ENCODE measurements at places on chromosomes 12 and 14.

- no peak for DNase-seq
These were observed 234.9 kb downstream of the SUDS3 start for GRCh38 chr12:118611295-118611694.

- DNase-seq = no peak
These were observed 58.5 kb downstream of the ARL6IP4 start for GRCh38 chr12:123038966-123039365.

DNA sequence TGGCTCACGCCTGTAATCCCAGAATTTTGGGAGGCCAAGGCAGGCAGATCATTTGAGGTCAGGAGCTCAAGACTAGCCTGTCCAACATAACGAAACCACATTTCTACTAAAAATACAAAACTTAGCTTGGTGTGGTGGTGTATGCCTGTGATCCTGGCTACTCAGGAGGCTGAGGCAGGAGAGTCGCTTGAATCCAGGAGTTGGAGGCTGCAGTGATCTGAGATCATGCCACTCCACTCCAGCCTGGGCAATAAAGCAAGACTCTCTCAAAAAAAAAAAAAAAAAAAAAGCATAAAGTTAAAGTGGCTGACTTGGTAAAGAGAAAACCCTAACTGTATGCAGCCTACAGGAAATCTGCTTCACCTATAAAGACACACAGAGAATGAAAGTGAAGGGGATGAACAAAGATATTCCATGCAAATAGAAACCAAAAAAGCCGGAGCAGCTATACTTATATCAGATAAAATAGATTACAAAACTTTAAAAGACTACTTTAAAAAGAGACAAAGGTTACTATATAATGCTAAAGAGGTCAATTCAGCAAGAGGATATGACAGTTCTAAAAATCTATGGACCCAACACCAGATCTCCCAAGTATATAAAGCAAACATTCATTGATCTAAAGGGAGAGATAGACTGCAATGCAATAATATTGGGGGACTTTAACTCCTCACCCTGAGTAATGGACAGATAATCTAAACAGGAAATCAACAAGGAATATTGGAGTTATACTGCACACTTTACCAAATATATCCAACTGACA, 4.1 kb downstream of the CLEC2B start:
- DNase-seq = no peak

GRCh38 chr12:93892423-93893268, 215.5 kb downstream of the CRADD start:
- no peak for DNase-seq

DNA sequence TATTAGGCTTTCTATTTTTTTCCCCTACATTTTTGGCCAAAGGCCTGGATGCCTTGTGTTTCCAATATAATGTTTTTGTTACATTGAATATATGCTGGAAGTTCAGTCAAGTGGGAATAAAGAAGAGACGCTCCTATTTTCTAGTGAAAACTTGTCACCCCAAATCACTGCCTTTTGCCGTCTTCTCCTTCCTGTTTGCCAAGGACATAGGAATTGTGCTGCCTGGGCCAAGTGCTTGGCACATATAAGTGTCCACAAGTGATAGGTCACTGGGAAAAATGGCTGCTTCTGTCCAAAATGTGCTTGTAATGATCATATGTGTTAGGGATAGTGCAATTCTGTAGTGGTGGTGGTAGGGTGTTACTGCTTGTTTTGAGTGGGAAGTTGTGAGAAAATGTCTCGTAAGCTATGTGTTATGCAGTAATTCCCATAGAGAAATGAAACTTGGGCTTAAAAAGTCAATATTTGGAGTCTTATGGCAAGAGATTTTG, 11.6 kb upstream of the KCNJ8 start:
- no peak for DNase-seq

DNA sequence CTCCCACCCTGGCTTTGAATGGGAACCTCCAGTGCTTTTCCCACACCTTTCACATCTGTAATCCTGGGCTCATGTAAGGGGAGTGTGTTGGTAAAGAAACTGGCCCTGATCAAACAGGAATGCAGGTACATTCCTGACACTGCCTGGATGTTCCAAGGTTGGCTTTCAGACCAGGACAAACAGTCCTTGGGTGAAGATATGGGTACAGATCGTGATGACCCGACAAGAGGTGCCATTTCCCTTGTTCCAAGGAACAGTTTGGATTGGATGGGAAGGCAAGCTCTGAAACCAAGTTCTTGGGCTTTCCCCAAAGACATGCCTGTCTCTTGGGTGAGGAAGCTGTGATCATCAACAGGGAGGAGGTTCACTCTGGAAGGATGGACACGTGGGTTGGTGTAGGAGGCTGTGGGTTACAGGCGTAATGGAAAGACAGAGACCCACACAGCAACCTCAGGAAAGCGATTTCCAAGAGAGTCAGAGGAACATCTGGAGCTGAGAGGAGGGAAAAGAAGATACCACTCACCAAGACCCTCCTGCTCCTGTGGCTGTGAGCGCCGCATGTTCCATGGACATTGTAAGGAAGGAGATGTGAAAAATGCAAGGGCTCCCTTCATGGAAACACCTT, 26.4 kb downstream of the VDR start:
- DNase-seq = no peak

DNA sequence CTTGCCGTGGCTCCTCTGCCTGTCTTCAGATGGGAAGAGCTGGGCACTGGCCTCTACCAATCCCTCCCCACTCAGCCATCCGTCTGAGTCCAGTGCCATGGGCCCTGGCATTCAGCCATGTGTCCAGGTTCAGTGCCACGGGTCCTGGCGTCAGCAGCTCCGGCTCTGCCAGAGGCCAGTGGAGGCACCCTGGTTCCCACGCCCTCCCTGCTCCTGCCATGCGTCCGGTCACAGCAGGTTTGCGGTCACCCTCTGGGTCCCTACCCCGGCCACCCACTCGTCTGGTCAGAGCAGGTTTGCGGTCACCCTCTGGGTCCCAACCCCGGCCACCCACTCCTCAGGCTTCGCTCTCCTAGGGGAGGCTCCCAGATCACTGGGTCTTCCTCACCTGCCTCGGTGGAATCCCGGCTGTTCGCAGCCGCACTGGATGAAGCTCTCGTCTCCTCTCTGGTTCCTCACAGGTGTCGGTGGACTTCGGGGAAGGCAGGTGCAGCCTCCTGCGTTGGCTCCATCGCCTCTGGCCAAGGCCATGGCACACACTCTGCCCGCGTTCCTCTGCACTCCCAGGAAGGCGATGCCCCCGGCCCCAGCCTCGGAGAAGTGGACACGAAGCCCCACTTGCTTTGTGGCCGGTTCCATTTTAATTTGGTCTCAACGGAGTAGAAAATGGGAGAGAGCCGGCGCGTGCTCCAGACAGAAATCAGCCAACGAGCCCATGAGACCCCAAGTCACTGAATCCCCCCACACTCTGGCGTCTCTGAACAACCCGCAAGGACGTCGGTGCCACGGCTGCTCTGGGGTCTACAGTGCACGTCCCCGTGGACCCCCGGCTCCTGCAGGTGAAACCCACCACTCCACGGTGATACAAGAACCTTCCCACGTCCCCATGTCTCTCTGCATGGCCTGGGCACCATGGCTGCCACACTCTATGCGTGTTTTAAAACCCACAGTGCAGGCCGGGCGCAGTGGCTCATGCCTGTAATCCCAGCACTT, 47.8 kb upstream of the FBRSL1 start:
- DNase-seq = no peak

DNA sequence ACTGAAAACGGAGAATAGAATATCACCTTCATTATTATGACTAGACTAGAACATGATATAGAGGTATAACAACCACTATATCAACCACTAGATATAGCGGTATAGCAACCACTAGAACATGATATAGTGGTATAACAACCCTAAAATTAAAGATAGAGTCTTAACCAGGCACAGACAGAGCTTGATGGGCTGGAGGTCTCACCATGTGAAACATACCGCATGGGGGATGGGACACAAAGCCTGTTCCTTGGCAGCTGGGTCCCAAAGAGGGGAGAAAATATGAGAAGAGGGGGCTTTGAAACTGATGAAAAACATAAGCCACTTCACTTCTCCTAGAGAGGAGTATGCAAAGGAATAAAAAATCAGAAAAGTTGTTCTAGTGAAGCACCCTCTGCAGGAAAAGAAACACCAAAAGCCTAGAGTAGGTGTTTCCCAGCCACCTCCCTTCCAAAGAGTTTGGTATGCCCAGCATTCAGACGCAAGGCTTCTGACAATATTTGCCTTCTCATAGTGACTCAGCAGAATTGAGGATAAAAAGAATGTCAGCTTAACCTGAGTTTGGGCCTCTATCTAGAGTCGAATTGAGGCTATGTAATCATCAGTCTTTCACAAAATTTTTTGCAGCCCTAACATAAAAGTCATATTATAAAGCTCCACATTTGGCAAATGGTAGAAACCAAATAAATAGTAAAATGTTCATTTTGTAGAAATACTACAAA, 316.4 kb downstream of the NOVA1 start:
- DNase-seq = no peak

GRCh38 chr12:86801439-86801838, 545.2 kb upstream of the MGAT4C start:
- no peak for DNase-seq

- DNase-seq = no peak
These were observed 12.1 kb upstream of the CNIH1 start for GRCh38 chr14:54453252-54453651.

- DNase-seq = no peak
These were observed 16.4 kb upstream of the TAS2R30 start for GRCh38 chr12:11150832-11151231.

GRCh38 chr12:67161322-67161918, 107.7 kb upstream of the CAND1 start:
- no peak for DNase-seq

- DNase-seq = no peak
These were observed 44.7 kb upstream of the SINHCAF start for GRCh38 chr12:31370531-31371255.

- DNase-seq = no peak
These were observed 5.0 kb upstream of the CD4 start for GRCh38 chr12:6784296-6784695.

- no peak for DNase-seq
These were observed 5.4 kb downstream of the ANKRD13A start for GRCh38 chr12:110004598-110004997.

GRCh38 chr12:28378736-28379135, 188.5 kb downstream of the CCDC91 start:
- no peak for DNase-seq

DNA sequence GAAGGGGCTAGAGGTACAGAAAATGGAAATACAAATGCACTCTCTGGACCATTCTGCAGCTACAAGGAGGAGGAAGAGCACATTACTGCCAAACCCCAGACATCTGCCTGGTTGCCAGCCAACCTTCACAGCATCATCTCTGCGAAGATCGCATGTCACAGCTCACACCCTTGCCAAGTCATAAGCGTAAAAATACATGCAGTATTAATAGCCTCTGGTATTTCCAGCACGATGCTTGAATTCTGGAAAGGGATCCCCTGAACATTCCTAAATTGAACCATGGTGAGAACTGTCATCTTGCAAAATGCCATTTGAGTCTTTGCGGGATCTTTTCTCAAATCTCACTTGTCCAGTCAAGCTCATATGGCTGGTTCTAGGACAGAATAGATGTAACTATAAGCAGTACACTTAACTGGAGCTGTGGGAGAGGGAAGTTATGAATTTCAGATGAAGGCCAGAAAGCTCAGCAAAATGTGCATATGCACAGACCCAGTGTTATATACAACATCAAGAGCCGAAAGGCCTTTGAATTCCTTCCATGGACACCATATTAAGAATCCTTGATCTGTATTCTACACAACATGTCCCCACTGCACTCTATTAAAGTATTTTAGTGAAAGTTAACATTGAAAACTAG, 211.6 kb downstream of the DUSP6 start:
- DNase-seq = no peak

GRCh38 chr12:20445687-20446086, 77.3 kb downstream of the PDE3A start:
- DNase-seq = no peak

DNA sequence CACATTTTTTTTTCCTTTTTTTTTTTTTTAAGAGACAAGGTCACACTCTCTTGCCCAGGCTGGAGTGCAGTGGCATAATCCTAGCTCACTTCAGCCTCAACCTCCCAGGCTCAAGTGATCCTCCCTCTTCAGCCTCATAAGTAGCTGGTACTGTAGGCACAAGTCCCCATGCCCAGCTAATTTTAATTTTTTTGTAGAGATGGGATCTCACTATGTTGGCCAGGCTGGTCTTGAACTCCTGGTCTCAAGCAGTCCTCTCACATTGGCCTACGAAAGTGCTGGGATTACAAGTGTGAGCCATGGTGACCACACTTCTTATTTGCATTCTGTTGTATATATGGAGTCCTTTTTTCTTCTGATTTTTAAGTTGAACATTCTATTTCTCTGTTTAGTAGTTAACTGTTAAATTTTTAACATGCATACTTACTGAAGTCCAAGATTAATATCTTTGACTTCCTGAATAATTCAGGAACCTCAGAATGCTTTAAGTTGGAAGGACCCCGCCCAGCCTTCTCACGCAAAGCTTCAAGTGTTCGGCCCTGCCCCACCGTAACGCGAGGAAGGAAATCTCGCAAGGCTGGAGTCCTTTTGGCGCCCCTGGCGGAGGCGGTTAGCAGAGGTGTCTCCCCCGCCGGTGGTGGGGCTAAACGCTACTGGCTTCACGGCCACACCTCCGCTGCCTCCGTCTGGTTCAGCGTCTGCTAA, 21.6 kb downstream of the SPATS2 start:
- peak; percentile 46 for DNase-seq

DNA sequence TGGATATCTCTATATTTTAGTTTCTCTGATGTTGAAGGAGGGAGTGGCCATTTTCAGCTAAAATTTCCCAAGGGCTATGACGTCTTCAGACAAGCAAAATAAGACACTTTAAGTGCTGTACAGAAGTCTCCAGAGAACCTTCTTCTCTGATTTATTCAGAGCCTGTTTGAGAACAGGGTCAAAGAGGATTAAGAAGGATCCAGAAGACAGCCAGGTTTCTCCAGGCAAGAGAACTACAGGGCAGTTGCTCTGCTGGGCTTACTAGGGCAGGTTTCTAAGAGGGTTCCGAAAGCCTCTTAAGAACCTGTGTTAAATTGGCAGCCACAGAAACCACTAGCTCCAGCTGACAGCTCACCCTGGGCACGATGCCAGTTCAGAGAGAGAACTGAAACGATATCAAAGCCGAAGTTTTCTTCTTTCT, 1.2 kb downstream of the MGP start:
- DNase-seq = peak; percentile 70

- no peak for DNase-seq
These were observed 5.7 kb upstream of the ALX1 start for GRCh38 chr12:85274315-85274651.

DNA sequence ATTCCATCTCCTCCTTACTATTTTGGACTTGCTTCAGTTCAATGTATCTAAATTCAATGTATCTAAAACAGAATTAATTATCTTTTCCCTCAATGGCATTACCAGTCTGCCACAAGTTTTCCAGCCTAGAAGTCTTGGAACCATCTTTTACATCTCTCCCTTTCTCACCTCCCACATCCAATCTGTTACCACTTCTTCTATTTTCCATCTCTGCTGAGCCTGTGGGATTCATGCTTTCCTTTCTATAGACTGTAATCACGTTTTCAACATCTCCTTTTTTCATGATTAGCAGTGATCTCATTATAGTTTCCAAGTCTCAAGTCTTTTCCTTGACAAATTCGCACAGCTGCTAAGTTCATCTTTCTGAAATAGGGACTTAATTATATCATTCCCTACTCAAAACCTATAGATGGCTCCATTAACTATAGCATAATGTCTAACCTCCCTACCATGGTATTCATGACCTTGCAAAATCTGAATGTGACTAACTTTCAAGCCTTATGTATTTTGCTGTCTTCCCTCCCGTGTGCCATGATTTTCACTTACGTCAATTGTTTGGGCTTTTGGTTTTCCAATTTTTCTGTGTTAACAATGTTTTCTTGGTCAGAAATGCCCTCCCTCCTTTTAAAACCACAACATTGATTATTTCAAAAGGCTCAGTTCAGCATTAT, 20.5 kb upstream of the PTPRB start:
- no peak for DNase-seq
